Lung microvascular endothelial cell (primary cell): ENCODE measurements at places on chromosomes 12 and 14.

DNA sequence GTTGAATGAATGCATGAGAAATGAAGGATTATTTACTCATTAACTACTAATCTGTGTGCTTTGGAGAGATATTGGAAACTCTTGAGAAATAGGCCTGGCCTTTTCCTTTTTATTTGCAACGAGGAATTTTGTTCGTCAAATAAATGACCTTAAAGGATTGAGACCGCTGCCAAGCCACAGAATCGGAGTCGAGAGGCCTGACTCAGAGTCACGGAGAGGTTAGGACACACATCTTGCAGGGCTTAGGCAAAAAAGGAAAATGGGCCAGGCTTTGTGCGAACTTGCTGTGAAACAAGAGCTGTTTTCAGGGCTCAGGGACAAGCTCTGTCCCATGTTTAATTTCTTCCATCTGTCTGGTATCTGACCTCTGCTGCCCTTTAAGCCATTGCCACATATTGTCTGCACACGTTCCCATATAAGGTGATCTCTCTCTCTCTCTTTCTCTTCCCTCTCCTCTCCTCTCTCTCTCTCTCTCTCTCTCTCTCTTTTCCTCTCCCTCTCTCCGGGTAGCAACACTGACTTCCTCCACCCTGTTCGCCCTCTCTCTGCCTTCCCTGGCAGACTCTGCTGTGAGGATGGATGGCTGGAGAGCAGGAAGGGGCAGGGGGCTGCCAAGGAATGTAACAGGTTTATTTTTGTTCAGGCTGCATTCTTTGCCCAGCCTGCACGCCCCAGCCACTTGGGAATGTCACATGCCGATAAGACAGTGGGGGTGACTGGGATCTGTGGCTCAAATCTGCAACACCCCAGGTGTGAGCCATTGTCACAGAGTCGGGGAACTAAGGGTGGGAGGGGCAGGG, 14.9 kb upstream of the IFT81 start:
- peak; percentile 82 for DNase-seq

GRCh38 chr12:70883855-70884254, 36.7 kb downstream of the PTPRR start:
- DNase-seq, result no peak

GRCh38 chr12:12938541-12938940, 13.4 kb downstream of the GPRC5D start:
- DNase-seq, result no peak

- no peak for DNase-seq
Measured at GRCh38 chr12:47207829-47208248, 128.1 kb upstream of the AMIGO2 start.

DNA sequence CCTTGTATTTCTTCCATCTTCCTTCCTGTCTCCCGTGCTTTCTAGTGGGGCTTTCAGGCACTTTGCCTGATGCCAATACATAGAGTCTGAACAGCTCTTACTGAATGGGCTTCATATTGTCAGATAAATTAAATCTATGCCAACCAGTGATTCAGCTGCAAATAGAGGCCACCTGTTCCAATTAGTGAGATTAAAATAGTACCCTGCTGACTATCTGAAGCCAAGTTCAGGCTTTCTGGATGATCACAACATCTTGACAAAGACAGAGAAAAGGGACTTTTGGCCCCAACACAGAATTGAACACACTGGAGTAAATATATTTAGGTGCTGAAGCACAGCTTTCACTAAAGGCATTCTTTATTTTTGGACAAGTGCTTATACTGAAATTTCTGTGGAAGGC, 11.8 kb downstream of the TMCC3 start:
- no peak for DNase-seq

GRCh38 chr12:29796823-29797263, 13.1 kb upstream of the TMTC1 start:
- DNase-seq, result peak; percentile 90

- peak; percentile 62 for DNase-seq
Measured at GRCh38 chr12:96421014-96421413, 20.8 kb upstream of the CDK17 start.

- DNase-seq, result no peak
Measured at GRCh38 chr14:50312734-50313054, 570 bp downstream of the DMAC2L start.

DNA sequence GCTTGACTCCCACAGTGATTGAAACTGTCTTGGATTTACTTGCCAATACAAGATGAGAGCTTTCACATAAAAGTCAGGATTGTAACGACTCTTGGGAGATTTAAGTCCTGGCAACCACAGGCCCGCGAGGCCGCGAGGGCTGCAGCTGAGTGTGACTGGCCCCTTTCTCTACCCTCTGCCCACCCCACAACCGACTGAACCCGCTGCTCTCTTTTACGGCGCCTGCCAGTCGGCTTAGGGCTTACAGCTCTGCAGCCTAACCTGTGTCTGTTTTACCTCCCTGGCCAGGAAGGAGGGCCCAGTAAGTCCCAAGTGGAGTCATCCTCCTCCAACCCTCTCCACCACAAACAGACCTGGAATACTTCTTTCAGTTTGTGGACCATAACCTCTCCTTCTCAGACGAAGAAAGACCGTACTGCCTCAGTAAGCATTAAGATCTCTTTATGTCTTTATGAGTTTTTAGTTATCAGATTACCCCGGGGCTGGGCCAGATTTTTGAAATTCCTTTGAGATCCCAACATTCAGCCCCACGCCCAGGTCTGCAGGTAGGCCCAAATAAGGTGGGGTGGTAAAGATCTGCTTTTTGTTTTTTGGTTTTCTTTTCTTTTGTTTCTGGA, 12.6 kb upstream of the TIGAR start:
- DNase-seq, result no peak

DNA sequence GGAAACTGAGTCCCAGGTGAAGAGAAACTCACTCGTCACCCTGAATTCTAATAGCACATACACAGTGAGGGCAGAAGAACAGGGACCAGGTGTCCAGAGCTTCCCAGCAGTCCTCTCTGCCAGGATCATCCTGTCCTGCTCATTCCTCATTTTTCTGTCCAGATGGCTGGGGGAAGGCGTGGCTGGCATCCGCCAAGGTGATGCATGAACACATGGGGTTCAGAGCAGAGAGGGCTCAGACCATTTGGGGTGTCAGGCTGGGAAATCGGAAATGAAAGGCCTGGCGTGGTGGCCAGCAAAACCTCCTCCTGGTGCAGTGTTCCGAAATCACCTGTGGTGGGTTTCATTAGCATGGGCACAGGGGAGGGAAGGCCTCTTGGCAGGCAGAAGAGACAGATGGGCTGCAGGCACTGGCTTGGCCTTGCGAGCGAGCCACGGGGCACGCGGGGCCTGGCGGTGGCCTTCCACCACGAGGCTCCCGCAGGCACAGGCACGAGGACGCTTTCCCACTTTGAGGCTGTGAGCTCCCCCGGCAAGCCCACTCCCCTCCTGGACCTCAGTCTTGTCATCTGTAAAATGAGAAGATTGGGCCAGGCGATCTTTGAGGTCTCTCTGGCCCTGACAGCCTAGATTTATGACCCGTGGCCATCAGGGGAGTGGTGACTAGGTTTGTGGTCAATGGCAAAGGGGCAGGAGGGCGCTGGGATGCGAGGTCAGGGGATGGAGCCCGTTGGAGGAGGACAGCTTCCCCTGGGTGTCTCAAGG, 68.5 kb downstream of the TSPAN9 start:
- DNase-seq, result no peak

- DNase-seq, result no peak
Measured at GRCh38 chr14:45359746-45360145, 106.7 kb upstream of the MIS18BP1 start.
